ENCODE measurements at places on chromosomes 2 and 18. TPM values are rescaled to one million over a fixed set of nuclear protein-coding genes. Genes with fewer than 3 reads are reported as not detected.
A peak's percentile ranks its signal among the peaks of the same experiment; 100 is the strongest.

The NLRC4 gene
- 0.07 TPM for total RNA-seq

The ANKRD29 gene
- total RNA-seq = 7.4 TPM

GRCh38 chr2:45992021-45992740 is 305.0 kb upstream of the EPAS1 start:
- peak; percentile 76 for DNase-seq

The PRKAG3 gene
- total RNA-seq = not detected

GRCh38 chr2:112993831-112994230 is 11.4 kb upstream of the IL36A start:
- no peak for DNase-seq

The OSR1 gene
- total RNA-seq = 5.1 TPM

The TTC21B gene
- 30.0 TPM for total RNA-seq

GRCh38 chr2:149441255-149441654 is 110.9 kb downstream of the LYPD6 start:
- no peak for DNase-seq

- no peak for DNase-seq
Observed at GRCh38 chr18:61998957-61999356, 106.2 kb upstream of the RNF152 start.

The REG1B gene
- not detected for total RNA-seq

GRCh38 chr2:217491271-217491670 is 511.5 kb downstream of the TNS1 start:
- DNase-seq = no peak

The NYAP2 gene
- total RNA-seq = not detected

The GATA6 gene
- 1.8 TPM for total RNA-seq

- DNase-seq = peak; percentile 61
Observed at GRCh38 chr2:233426619-233427342, 72.5 kb downstream of the DGKD start.

- DNase-seq = no peak
Observed at GRCh38 chr18:23208600-23208999, 73.3 kb downstream of the CABLES1 start.
